ENCODE measurements at places on chromosomes 1 and 21. TPM values are rescaled to one million over a fixed set of nuclear protein-coding genes. Genes with fewer than 3 reads are reported as not detected.

DNA sequence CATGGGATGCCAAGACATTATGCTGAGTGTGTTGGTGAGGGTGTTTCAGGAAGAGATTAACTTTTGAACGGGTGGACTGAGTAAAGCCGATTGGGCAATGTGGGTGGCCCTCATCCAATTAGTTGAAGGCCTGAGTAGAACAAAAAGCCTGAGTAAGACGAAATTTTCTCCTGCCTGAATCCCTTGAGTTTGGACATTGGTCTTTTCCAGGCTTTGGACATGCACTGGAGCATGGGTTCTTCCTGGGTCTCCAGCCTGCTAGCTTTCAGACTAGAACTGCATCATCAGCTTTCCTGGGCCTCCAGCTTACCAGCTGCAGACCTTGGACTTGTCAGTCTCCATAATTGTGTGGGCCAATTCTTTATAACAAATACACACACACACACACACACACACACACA, 63.6 kb downstream of the NIBAN1 start:
- DNase-seq: no peak

- no peak for DNase-seq
These were observed 79.6 kb upstream of the PPM1J start for GRCh38 chr1:112794654-112795239.

- no peak for DNase-seq
These were observed 2.4 kb upstream of the POGZ start for GRCh38 chr1:151461694-151462093.

DNA sequence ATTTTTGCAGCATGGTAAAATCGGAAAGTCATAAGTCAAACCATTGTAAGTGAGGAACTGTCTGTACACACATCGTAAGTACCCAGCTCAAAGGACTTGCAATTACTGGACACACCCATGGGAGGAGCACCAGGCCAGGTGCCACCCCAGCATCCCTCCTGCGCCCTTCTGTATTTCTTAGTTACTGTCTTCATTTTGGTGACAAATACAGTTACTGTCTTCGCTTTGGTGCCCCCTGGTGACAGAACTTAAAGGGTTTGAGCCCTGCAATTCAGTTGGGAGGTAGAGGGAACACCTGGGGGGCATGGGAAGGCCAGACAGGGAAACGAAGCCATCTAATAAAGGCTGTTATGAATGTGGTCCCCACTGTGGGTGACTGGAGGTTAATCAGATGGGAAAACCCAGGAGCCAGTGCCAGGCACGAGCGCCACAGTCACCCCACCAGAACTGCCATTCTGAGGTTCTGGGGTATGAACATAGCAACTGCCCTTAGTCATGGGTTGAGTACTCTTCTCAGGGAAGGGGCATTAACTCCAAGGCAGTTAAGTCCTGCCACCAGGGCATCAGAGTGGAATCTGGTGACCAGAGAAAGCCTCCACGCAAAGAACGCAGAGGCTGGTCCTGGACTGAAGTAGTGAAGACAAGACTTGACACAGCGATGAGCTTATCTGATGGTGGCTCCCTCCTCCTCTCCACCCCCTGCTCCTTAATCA, 612.9 kb downstream of the PTPRU start:
- DNase-seq: no peak

DNA sequence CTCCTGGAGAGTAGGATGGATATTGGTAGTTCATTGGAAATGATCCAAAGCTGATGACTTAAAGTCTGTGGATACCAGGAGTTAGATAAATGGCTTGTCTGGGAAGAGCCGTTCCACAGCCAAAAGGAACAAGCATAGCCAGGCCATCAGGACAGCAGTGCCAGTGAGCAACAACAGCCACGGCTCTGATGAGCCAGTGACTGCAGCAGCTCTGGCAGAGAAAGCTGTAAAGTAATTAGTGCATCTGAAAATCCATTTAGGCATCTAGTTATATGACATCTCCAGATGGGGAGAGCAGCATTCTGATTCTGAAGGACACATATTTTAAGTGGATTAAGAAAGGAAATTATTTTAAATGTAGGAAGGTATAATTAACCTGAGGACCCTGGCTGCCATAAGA, 256.2 kb upstream of the PLXNA2 start:
- DNase-seq: no peak

- no peak for DNase-seq
These were observed 28.5 kb upstream of the KCNQ4 start for GRCh38 chr1:40755067-40755466.

GRCh38 chr1:155531624-155532023, 31.0 kb downstream of the ASH1L start:
- no peak for DNase-seq

DNA sequence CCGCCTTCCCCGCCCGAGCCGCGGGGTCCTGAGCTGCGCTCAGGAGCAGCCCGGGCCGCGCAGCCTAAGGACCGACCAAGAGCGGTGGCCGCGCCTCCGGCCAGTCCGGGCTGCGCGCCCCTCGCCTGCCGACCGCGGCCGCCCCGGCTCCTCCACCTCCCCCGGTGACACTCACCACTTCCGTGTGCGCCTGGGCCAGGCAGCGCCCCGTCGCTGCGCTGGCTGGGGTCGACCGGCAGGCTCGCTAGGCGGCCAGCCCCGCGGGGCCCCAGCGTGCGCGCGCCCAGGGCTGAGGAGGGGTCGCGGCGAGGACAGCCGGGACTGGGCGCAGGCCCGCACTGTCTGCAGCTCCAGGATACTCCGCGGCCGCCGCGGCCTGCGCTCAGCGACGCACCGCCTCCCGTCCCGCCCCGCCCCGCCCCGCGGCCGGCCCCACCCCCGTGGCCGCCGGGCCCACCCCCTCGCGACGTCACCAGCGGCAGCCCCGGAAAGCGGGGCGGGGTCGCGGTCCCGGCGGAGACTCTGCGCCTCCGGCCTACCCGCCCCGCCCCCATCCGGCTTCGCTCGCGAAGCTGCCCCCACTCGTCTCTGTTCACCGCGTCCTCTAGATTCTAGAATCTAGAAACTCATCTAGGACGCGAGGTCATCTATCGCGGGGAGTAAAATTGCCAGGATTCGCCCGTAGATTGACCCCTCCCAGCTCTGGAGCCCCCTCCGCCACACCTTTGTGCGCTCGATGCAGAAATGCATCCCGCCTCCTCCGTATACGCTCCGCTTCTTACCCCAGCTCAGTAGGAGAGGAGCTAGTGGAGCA, at the start of gene JAK1:
Gene JAK1 (minus strand): TSS at position 392 of the 814 bp plus-strand sequence. CDS start 80,285 bp downstream, outside the sequence.
- peak; percentile 94 for DNase-seq

DNA sequence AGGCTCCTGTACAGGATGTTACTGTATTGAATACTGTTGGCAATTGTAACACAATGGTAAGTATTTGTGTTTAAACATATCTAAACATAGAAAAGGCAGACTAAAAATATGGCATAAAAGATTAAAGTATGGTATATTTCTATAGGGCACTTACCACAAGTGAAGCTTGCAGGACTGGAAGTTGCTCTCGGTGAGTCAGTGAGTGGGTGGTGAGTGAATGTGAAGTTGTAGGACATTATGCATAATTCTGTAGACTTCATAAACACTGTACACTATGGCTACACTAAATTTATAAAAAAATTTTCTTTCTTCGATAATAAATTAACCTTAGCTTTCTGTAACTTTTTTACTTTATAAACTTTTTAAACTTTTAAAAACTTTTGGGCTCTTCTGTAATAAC, 13.7 kb upstream of the TRIM62 start:
- DNase-seq: no peak

- DNase-seq: no peak
These were observed 22.1 kb downstream of the ASPM start for GRCh38 chr1:197124376-197124775.

GRCh38 chr1:241357366-241358340, 648 bp upstream of the RGS7 start:
- DNase-seq: no peak

DNA sequence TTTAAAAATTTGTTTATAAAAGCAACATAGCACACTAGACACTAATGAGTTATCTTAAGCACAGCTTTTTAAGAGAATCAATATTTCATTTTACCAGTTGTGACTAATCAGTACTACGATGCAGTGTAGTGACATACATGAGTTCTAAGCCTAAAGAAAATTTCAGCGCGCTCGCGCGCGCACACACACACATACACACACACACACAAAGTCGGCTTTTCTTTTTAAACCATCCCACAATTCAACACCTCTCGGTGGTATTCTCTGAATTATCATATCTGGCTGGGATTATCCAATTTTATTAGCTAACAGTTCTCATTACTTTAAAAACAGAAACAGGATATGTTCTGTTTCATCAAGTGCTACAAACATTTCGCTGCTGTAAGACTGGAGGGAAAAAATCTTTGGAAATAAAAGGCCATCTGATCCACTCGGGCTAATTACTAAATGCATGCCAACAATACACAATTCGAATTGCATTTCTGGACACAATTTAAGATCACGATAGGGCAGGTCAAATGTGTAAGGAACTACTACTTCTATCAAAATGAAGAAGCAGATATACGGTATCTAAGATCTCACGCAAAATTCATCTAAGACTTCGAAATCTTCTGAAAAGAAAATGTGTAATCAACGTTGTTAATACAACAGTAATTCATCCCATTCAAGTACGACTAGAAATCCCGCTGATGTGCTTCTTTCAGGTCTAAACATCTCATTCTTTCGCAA, 1.2 kb downstream of the TUT4 start:
- no peak for DNase-seq

DNA sequence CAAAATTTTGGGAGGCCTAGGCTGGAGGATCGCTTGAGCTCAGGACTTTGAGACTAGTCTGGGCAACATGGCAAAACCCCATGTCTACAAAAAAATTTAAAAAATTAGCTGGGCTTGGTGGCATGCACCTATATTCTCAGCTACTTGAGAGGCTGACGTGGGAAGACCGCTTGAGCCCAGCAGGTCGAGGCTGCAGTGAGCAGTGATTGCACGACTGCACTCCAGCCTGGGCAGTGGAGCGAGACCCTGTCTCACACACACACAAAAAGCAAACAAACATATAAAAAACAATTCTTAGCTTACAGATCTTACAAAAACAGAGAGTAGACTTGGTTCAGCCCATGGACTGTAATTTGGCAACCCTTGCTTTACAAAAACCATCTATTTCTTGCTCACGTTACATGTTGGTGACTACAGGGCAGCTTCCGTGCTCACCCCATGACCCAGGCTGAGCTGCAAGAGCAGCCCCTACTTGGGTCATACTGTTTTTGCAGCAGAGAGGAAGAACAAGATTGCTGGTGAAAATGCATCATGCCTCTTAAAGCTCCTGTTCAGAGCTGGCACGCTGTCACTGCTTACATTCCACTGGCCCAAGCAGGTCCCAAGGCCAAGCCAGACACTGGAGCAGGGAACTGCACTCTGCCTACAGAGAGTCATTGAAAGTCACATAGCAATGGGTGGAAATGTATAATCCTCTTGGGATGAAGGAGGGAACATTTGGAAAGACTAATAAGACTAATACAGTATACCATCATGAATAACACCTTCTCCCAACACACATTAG, 13.4 kb upstream of the ZBTB8A start:
- no peak for DNase-seq

GRCh38 chr21:33540711-33541104, 1.2 kb downstream of the GART start:
- no peak for DNase-seq

- DNase-seq: no peak
These were observed 14.4 kb downstream of the AGO3 start for GRCh38 chr1:35945327-35945726.

DNA sequence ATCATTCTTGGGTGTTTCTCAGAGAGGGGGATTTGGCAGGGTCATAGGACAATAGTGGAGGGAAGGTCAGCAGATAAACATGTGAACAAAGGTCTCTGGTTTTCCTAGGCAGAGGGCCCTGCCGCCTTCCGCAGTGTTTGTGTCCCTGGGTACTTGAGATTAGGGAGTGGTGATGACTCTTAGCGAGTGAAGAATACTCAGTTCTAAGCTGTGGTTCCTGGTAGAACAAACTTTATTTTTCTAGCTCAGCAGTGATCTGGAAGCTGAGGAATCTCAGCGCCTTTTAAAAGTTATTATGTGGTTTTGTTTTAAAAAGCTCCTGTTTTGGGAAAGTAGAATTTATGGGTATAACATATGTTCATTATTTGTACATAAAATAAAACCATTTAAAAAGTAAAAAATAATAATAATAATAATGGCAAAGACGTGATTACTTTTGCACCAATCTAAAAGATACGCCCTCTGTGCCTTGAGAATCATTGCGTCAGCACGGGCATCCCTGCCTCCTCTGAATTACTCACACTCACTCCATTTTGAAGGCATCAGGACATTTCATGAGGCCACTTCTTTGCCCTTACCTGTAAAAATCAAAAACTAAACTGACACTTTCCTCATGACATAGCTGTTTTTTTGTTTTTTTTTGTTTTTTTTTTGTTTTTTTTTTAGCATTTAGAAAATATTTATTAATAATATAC, 29.7 kb upstream of the TNFRSF1B start:
- no peak for DNase-seq

- DNase-seq: no peak
These were observed 70.4 kb upstream of the BACH1 start for GRCh38 chr21:29228306-29228705.

GRCh38 chr1:166193057-166193698, 26.4 kb upstream of the FAM78B start:
- no peak for DNase-seq

GRCh38 chr1:7594714-7595295, 176.3 kb upstream of the VAMP3 start:
- peak; percentile 11 for DNase-seq

DNA sequence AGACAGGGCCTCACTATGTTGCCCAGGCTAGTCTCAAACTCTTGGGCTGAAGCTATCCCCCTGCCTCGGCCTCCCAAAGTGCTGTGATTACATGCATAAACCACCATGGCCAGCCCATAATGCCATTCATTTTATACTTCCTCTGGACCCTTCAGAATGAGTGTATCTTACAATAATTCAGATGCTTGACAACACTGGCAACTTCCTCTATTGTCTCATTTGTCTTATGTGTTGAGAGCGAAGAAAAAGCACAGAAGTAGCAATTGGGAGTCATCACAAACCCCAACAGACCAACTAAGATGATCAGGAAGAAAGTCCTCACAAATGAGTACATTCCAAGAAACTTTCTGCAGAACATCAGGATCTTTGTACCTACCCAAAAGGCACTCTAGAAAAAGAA, 191.9 kb downstream of the RERE start:
- DNase-seq: no peak

DNA sequence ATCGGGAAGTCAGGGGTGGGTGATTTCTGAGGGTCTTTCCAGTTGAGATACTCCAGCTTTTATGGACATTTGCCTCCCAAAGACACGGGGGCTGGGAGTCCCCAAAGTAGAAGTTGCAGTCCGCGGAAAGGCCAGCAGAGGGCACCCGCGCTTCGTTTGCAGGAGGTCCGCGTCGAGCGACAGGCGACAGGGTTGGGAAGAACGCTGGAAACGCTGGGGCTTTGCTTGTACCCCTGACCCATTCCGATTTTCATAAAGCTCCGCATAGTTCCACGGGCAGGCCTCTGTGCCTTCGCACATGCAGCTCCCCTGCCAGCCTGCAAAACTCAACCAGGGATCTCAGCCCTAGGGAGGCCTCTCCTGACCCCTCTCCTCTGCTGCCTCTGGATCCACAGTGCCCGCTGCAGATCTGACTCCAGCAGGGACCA, 44.2 kb upstream of the LAPTM5 start:
- peak; percentile 91 for DNase-seq

Gene CLCA1
- not detected for total RNA-seq

Gene SPRR2F
- total RNA-seq: not detected

Gene TMEM39B
- 18.1 TPM for total RNA-seq

Gene PLA2G4A
- 10.7 TPM for total RNA-seq

Gene CRNN
- total RNA-seq: not detected

Gene MTMR11
- 17.1 TPM for total RNA-seq

Gene MX2
- total RNA-seq: 23.0 TPM

Gene TCHH
- 0.20 TPM for total RNA-seq

Measured in upper lobe of right lung (tissue), 1 donor.